ENCODE measurements at places on chromosomes 6 and 20.

DNA sequence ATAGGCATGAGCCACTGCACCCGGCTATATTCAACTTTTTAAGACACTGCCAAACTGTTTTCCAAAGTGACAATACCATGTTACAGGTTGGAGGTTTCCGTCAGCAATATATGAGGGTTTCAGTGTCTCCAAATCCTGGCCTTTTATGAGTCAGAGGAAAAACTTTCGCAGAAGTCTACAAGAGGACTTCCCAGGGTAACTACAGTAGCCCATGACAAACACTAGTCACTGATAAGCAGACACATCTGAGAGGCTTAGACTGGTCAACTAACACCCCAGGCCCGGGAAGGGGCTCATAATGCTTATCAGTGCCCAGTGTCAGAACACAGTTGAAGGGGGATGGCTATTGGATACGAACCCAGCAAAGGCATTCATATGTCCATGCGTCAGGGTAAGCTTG is 85.4 kb downstream of the SOX4 start:
- DNase-seq, result no peak

DNA sequence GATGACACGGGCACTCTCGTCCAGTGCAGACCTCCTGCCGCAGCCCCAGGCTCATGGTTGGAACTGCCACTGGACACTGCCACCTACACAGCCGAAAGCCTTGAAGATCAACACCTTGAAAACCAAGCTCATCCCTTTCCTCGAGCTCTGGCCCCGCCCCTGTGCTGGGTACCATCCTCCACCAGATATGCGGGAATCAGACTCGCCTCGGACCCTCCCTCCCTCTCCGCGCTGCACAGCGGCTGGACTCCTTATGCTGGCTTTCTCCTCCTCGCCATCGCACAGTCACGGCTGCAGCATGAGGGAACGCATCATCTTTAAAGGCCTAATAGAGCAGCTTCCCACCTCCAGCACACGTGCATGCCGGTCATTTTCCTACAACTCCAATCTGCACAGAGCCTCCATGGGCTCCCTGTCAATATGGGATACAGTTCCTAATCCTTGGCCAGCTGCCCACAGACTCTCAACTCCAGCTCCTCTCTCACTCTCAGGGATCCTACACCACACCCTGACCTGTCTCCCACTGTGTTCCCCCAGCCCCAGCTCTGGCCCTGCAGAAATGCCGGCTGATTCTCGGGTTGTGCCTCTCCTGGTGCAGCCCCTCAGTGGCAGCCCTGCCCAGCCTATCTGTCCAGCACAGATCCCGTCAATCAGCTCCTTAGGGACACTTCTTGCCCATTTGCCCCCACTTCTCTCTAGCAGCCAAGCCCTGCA is 23.2 kb downstream of the TXNDC5 start:
- DNase-seq, result no peak

DNA sequence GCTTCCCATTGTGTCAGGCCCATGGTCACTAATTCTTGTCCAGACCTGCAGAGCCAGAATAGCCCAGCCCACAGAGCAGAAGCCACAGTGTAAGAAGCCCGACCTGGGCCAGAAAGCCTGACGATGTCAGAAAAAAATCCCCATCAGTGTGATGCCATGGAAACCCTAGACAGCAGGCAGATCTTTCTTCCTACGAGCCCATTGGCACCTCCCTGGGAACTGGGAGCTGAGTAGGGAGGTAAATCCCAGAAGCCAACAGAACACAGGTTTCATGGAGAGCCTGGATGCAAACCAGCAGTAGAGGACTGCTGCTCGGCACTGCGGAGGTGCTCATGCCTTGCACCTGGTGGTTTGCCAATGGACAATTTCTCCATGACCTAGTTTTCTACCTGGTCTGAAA is 82.2 kb upstream of the SLC22A16 start:
- DNase-seq, result no peak

DNA sequence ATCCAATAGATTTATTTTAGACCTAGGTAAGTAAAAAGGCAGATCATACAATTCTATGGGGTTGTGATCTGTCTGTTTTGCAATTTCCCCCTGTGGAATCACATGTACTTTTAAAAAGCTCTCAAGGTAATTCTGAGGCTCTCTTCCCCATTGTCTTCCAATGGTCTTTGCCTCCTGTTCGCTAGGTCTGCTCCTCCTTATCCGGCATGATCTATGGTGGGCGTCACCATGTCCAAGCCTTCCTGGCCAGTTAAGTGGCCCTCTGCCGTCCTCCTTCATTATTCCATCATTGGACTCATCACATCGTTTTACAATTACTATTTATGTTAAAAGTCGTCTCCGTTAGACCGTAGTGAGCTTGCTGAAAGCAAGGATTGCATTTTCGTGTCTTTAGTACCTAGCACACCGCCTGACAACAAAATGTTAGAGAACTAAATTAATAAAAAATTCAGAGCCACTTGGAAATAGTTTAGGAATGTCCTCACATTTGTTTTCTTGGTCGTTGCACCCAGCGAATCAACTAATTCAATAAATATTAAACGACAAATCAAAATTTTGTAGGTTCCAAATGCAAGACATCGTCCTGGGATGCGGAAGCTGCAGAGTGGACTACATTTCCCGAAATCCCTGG is 2.2 kb upstream of the STXBP5 start:
- no peak for DNase-seq

- peak; percentile 7 for DNase-seq
Measured at GRCh38 chr20:22333885-22334545, 250.4 kb downstream of the FOXA2 start.

DNA sequence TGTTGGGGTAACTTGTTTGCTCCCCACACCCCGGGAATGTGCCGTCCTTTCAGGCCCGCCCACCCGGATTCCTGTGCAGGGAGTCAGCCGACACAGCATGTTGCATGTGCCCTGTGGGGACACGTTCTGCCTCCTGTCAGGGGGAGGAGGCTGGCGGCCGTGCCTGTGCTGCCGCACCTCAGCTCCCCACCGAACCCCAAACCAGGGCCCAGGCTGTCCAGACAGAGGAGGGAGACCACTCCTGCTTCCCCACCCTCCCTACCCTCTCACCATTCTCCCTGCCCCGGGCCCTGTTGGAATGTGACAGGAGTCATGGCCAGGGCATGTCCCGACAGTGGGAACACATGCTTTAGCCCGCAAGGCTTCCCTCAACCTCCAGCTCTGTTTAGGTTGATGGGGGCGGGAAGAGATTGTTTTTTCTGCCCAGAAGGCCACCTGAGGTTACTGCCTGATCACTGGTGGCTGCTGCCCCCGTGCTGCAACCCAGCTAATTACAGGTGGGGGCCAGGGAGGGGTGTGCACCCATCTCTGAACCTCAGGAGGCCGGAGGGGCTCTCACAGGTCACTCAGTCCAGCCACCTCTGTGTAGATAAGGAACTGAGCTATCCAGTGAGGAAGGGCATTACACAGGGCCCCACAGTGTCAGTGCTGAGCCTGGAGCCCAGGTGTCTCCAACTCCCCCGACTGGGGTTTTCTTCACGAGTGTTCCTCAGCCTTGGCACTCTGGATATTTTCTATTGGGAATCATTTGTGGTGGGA is 13.6 kb downstream of the LRRC73 start:
- DNase-seq, result no peak

- peak; percentile 80 for DNase-seq
Measured at GRCh38 chr6:43263314-43264178, 20.3 kb downstream of the TTBK1 start.

DNA sequence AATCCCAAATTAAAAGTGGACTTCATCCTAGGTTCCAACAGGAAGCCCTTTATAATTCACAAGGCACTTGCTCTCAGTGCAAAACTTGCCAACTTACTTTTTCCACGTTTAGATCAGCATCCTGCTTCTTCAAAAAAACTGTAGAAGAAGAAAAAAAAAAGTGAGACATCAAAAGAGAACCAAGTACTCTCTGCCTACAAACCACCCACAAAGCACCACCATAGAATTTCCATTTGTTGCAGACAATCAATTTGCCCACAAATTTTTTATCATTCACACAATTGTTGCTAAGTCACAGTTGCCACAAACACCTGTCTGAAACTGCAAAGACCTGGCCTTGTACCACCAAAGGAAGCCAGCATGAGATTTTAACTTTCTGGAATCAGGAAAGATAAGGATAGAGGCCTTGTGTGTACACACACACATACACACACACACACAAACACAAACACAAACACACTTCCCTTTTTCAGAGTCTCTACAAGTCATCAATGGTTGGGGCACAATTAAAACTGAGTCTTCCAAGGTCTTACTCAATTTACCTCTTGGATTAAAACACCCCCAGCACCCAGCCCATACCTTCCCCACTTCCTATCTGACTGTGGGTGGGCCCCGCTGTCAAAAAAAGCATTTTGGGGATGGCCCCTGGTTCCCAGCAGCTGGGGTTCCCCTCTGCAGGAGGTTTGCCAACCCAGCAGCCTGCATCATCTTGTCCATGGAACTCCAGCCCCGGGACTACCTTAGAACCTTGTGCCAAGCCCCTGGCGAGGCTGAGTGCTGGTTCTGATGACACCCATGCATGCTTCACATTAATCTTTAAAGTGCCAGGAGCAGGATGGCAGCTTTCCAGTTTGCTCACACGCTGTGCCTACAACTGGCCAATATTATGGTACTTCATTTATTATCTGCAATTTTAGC is 26.5 kb downstream of the FYN start:
- no peak for DNase-seq

DNA sequence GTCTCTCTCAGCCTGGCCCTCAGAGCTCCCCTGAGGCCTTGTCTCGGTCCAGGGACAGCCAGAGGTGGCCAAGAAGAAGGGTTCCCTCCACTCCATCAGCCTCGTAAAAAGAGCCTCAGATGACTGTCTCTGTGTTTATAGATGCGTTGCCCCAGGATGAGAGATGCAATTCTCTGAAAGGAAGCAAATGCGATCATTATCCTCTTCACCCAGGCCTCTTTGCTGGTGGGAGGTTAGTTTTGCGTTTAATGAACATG is 90.4 kb downstream of the YTHDF1 start:
- no peak for DNase-seq

- peak; percentile 83 for DNase-seq
Measured at GRCh38 chr6:157755746-157756411, 67.2 kb upstream of the SNX9 start.

- DNase-seq, result no peak
Measured at GRCh38 chr20:8783734-8784133, 285.2 kb upstream of the PLCB4 start.
